ENCODE measurements at places on chromosomes 12 and 14.
A peak's percentile ranks its signal among the peaks of the same experiment; 100 is the strongest.

GRCh38 chr14:50801706-50802105, 29.3 kb downstream of the NIN start:
- H3K4me3 ChIP-seq = no peak overlapping the region
- no peak for DNase-seq
- no peaks in the 10 kb centered on the region for H3K4me1 ChIP-seq
- H3K36me3 ChIP-seq = no peaks in the 10 kb centered on the region
- peaks cover 15% of the 10 kb centered on the region for H3K27me3 ChIP-seq
- H3K27ac ChIP-seq = no peak overlapping the region

DNA sequence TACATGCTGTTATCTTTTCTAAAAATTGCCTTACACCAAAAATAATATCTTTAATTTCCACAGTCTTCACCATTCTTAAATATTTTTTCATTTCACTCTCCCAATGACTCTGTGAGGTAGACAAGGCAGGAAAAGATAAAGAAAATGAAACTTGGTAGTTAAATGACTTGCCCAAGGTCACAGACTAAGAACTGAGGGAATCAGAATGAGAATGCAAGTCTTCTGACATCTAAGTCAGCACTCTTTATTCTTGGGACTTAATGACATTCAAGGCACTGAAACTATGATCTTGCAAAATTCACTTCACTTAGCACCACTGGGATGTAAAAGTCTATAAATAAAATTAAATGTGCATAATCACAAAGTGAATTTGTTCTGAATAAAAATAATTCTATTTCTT, 104.5 kb downstream of the SLC2A13 start:
- DNase-seq = no peak
- peaks cover 10% of the 10 kb centered on the region for H3K4me1 ChIP-seq
- H3K27me3 ChIP-seq = no peaks in the 10 kb centered on the region
- H3K4me3 ChIP-seq = no peak overlapping the region
- H3K27ac ChIP-seq = no peak overlapping the region

DNA sequence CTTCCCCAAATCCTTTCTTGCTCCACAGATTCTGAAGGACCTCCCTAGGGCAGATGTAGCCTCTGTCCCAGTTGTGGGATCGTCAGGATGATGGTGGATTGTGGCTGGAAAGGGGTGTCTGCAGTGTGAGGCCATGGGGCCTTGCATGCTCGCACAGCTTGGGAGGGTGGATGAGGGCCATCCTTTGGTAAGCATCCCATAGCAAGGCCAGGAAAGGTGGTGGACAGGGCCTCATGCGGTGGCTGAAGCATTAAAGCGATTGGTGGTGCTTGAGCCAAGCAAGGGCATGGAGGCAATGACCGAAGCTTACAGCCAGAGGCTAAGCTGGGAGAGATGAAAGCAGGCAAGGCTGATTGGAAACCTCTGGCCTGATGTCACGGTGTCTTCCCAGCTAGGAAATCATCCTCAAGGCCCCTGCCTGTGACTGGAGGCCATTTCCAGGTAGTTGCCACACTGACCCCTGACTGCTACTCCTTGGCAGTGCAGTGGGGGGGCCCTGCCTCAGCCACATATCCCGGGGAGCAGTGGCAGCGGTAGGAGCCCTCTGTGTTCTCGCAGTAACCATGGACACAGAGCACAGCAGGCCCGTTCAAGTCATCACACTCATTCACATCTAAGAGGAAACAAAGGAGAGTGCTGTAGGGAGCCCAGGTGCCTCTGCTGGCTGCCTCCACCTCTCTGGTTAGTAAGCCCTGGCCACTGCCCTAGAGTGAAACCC, 7.0 kb downstream of the ISCA2 start:
- DNase-seq = no peak
- no peak overlapping the region for H3K4me3 ChIP-seq

DNA sequence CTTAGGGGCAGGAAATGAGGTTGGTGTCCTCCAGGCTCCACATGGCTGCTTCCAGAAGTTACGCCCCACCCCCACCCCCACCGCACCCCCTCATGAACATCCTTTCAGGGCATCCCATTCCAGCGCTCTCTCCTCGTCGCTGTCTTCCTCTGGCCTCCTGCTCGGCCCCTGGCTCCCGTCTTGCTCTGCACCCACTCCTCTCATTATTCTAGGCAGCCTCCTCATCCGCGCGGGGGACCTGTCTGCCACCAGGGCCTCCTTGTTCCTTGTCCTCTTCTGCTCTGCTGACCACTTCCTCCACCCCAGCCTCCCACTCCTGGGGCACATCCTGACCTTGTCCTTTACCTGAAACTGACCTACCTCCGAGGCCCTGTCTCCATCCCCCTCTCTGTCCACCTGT, 29.8 kb upstream of the PLEKHG6 start:
- H3K4me3 ChIP-seq = no peak overlapping the region
- H3K27me3 ChIP-seq = no peaks in the 10 kb centered on the region
- no peaks in the 10 kb centered on the region for H3K36me3 ChIP-seq
- peaks cover 23% of the 10 kb centered on the region for H3K4me1 ChIP-seq

- H3K27ac ChIP-seq = no peak overlapping the region
- no peak for DNase-seq
- H3K4me1 ChIP-seq = no peaks in the 10 kb centered on the region
- H3K27me3 ChIP-seq = no peaks in the 10 kb centered on the region
- H3K4me3 ChIP-seq = no peak overlapping the region
Observed at GRCh38 chr12:107736914-107737313, 24.0 kb downstream of the PRDM4 start.

DNA sequence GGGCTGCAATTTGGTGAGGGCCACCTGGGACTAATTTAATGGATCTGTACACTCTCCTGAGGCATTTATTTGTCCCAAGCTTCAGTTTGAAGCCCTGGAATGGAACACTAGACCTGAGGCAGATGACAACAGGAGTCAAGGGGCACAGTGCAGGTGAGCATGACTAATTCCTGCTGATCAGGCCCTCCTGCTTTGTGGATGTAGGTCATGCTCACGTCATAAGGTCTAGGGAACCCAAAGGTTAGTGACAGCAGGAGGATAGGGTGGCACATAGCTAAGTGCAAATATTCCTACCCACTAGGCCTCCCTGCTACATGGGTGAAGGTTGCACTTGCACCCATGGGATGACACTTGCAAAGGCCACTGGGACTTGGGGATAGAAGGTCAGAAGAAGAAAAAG, 30.8 kb downstream of the SDR9C7 start:
- no peaks in the 10 kb centered on the region for H3K36me3 ChIP-seq
- no peaks in the 10 kb centered on the region for H3K27me3 ChIP-seq
- no peak for DNase-seq
- no peak overlapping the region for H3K27ac ChIP-seq
- H3K4me1 ChIP-seq = no peaks in the 10 kb centered on the region

GRCh38 chr12:48615681-48616080, 45.8 kb upstream of the LALBA start:
- no peak overlapping the region for H3K4me3 ChIP-seq
- H3K27ac ChIP-seq = no peak overlapping the region
- no peak for DNase-seq
- H3K36me3 ChIP-seq = no peaks in the 10 kb centered on the region
- peaks cover 3% of the 10 kb centered on the region for H3K27me3 ChIP-seq
- no peaks in the 10 kb centered on the region for H3K4me1 ChIP-seq

DNA sequence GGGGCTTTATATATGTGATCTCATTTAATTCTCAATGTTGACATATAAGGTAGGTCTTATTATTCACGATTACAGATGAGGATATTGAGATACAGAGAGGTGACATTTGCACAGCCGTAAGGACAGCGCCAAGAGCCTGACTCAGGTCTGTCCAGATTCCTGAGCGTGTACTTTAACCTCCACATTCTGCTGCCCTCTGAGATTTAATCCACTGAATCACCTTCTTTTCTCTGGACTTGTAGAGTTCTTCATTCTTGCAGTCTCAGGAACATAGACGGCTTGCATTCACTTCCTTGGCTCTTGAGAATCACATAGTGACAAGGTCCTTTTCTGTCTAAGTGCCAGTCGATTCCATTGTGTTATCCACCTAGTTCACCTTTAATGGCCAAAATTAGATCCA, 141.0 kb upstream of the ARHGAP5 start:
- no peaks in the 10 kb centered on the region for H3K27me3 ChIP-seq
- H3K4me3 ChIP-seq = no peak overlapping the region
- H3K36me3 ChIP-seq = no peaks in the 10 kb centered on the region

DNA sequence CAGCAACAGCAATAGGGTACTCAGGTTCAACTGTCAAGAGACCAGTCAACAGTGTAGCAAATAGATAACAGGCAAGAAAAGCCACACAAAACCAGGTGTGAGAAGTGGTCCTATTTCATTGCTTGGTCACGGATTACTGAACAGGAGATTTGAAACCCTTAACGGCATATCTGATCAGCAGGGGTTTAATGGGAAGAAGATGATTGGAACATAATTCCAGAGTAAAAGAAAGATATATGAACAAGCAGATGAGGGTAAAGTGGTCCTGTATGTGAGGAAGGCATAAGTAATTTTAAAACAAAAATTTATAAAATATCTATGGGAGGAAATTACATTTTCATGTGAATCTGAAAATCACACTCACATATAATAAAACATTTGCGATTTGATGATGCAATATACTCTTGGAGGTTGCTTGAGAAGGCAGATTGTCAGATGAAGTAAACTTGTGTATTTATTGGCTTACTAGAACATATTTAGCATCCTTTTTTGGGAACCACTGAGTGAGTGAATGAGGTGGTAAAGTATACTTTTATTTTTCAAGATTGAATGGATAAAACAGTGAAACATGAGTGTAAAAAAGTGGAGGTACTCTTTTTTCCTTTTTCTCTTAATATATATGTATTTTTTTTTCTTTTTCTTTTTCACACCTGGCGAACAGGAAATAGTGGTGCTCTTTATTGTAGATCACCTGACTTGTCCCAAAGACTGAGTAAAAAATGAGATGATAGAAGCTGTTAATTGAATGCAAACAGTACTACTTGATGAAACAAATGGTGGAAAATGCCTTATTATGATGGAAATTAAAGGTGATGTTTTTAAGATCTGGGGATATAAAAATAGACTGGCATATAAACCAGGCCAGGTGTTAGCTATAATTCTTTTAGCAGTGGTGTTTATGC, 21.6 kb upstream of the SDR39U1 start:
- DNase-seq = no peak
- H3K27ac ChIP-seq = no peak overlapping the region
- H3K4me3 ChIP-seq = no peak overlapping the region
- no peaks in the 10 kb centered on the region for H3K4me1 ChIP-seq

- peaks cover 14% of the 10 kb centered on the region for H3K4me1 ChIP-seq
- H3K27me3 ChIP-seq = peaks cover 5% of the 10 kb centered on the region
- no peaks in the 10 kb centered on the region for H3K36me3 ChIP-seq
- no peak for DNase-seq
- no peak overlapping the region for H3K4me3 ChIP-seq
Observed at GRCh38 chr12:5507944-5508343, 76.0 kb downstream of the NTF3 start.

DNA sequence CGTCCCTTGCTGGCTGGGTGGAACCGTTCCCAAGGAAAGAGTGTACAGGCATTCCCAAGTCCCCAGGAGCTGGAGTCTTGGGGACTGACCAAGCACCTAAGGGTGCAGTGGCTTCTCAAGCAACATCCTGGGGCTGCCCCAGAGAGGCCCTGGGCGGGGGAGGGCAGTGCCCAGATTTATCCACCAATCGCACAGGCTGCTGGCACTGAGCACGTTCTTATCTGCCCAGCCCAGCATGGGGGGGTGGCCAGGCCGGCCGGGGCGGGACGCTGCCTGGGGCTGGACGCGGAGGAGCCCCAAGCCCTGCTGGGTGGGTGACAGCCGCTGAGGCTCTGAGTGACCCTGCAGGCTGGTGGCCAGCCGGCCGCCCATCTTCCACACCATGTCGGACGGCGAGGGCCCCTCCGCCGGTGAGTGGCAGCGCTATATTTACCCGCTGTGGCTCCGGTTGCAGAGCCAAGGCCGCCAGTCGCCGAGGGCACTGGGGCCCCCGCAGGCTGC, 53.4 kb downstream of the CYP46A1 start:
- H3K4me3 ChIP-seq = peak overlapping the region; percentile 23
- no peak overlapping the region for H3K27ac ChIP-seq
- peaks cover 3% of the 10 kb centered on the region for H3K27me3 ChIP-seq
- no peak for DNase-seq
- H3K4me1 ChIP-seq = peaks cover 19% of the 10 kb centered on the region
- no peaks in the 10 kb centered on the region for H3K36me3 ChIP-seq

GRCh38 chr12:45462506-45462905, 246.6 kb downstream of the ANO6 start:
- no peaks in the 10 kb centered on the region for H3K27me3 ChIP-seq
- no peak for DNase-seq
- H3K4me1 ChIP-seq = no peaks in the 10 kb centered on the region
- H3K4me3 ChIP-seq = no peak overlapping the region
- no peaks in the 10 kb centered on the region for H3K36me3 ChIP-seq

GRCh38 chr14:58718226-58719205, 80.8 kb downstream of the DACT1 start:
- no peaks in the 10 kb centered on the region for H3K27me3 ChIP-seq
- H3K36me3 ChIP-seq = no peaks in the 10 kb centered on the region
- H3K4me3 ChIP-seq = no peak overlapping the region
- H3K4me1 ChIP-seq = no peaks in the 10 kb centered on the region

DNA sequence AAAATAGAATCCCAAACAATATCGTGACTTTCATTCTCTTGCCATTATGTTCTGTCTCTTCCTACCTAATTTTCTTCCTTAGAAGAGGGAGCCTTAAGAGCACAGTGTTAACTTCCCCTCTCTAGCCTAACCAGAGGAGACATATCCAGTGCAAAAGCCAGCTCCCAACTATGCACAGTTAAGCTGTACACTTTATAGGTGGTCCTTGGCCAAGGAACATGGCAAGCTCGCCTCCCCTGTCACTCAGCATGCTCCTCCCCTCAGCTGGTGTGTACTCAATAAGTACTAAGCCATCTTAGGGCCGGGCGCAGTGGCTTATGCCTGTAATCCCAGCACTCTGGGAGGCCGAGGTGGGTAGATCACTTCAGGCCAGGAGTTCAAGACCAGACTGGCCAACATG, 255.1 kb upstream of the TMPO start:
- H3K27ac ChIP-seq = no peak overlapping the region
- DNase-seq = no peak
- H3K4me3 ChIP-seq = no peak overlapping the region

GRCh38 chr12:6757028-6757690, 4.2 kb upstream of the MLF2 start:
- no peak overlapping the region for H3K4me3 ChIP-seq
- no peaks in the 10 kb centered on the region for H3K27me3 ChIP-seq
- H3K27ac ChIP-seq = no peak overlapping the region
- peaks cover 11% of the 10 kb centered on the region for H3K4me1 ChIP-seq
- no peak for DNase-seq

DNA sequence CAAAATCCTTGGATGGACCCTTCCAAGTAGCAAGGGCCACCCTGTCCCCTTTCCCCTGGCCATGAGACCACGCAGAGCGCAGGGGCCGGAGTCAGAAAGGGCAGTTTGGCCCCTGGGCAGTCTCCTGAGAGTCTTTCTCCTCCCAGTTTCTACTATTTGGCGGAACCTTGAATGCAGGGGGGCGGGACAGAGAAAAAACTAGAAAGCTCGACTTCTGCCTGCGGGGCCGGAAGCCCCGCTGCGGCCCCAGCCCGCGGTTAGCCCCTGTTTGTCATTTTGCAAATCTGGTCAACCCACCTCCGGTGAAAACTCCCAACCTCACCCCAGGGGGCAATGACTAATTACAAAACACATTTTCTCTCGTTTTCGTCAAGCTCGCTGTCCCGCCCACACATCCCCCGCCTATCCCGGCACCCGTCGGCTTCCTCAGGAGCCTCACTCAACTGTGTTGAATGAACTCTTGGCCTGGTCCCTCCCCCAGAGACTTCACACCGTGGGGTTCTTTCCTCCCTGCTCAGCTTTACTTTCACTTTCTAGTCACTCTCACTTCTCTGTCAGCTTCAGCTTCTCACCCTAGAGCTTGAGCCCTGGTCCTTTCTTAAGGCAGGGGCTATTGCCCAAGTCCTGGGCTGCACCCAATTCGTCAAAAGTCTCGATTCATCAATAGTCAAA, 66.7 kb downstream of the IRF2BPL start:
- H3K36me3 ChIP-seq = no peaks in the 10 kb centered on the region
- peak overlapping the region; percentile 21 for H3K4me3 ChIP-seq
- no peaks in the 10 kb centered on the region for H3K27me3 ChIP-seq

Data from large intestine (tissue), 12 donors.